ENCODE measurements at places on chromosomes 6 and 20.

GRCh38 chr6:79650950-79651349, 19.8 kb downstream of the SH3BGRL2 start:
- DNase-seq, result no peak

GRCh38 chr6:134398453-134398852, 80.5 kb upstream of the SGK1 start:
- no peak for DNase-seq

- DNase-seq, result no peak
Observed at GRCh38 chr6:21360336-21360735, 233.2 kb upstream of the SOX4 start.

DNA sequence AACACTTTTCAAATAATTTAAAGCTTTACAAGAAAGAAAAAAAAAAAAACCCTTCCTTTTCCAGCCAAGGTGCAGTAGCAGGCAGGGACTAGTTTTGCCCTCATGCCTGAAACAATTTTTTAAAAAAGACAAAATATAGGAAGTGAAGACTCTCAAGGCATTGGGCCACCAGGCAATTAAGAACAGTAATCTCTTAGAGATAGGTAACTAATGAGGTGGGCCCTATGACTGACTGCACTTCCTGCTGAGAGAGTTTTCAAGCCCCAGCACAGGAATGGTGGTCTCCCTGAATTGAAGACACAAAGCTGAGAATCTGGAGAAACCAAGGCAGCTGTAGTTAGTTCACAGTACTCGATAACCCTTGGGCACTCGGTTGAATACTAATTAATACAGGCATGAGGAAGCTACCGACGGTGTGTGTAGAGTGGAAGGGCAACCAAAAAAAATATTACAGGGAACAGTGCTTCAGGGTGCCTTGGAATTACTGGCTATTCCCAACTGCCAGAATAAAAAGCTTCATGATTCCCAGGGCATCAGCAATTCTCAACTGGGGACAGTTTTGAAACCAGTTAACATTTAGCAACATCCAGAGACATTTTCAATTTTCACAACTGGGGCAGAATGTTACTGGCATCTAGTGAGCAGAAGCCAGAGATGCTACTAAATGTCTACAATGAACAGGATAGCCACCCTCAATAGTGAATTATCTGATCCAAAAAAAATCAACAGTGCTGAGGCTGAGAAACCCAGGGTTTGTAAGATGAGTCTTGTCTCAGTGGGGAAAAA, 36.0 kb upstream of the PLN start:
- DNase-seq, result no peak

- DNase-seq, result no peak
Observed at GRCh38 chr20:58715391-58715800, 22.8 kb downstream of the NPEPL1 start.

GRCh38 chr20:58017231-58017969, 211.1 kb downstream of the ANKRD60 start:
- peak; percentile 75 for DNase-seq

GRCh38 chr20:2659547-2659946, 4.5 kb downstream of the IDH3B start:
- DNase-seq, result no peak

DNA sequence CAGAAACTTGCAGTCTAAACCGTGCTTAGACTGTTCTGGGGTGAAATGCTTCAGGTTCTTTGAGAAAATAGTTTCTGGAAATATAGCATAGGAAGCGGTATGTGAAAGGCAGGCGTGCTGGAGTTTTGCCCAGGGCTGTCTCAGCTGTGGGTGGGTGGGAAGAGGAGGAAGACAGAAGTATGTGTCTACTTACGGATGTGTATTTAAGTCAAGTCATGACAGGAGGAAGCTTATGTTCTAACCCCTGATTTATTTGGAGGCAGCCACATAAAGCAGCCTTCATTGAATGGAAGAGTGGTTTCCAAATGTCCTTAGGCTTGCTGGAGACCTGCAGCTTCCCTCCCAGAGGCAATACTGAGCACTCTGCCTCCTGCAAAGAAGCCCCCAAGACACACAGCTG, 345.8 kb upstream of the PRND start:
- DNase-seq, result no peak

DNA sequence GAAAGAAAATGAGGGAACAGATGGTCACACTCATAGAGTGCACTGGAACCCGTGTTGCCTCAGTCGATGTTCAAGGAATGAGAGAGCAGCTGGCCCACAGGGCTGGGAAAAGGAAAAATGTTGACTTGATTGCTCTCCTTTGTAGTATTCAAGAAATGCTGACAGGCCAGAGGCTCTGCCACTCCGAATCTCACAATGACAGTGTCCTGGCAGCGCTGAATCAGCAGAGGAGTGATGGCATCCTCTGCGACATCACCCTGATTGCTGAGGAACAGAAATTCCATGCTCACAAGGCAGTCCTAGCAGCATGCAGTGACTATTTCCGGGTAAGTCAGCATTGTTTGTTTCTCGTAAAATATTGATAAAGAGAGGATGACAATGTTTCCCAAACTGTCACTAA, 51.3 kb downstream of the KLHL32 start:
- DNase-seq, result no peak

DNA sequence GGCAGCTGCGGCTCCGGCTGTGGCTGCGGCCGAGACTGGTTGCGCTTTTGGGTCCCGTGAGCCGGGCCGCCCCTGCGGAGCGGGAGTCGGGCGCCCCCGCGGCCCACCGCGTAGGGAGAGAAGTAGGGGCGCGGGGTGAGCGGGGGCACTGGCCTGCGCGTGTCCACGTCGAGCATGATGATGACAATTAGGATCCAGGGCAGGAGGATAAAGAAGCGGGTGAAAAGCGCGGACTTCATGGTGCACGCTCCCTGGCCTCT, 739 bp downstream of the B3GAT2 start:
- no peak for DNase-seq

DNA sequence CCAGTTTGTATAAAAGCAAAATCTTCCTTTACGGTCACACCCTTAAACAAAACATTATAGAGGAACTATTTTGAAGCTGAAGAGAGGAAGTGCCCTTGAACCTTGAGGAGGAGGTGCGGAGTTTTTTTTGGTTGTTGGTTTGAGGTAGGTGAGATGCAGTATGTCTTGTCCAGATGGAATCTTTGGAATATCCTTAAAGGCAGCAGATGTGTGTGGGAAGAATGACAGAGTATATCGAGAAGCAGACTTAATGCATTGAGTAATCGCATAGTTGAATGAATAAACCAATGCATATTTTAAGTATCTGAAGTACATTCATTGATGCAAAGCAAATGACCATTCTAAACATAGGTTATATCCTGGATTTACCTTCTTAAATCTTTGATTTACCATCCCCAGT, 49.9 kb downstream of the AIG1 start:
- no peak for DNase-seq

DNA sequence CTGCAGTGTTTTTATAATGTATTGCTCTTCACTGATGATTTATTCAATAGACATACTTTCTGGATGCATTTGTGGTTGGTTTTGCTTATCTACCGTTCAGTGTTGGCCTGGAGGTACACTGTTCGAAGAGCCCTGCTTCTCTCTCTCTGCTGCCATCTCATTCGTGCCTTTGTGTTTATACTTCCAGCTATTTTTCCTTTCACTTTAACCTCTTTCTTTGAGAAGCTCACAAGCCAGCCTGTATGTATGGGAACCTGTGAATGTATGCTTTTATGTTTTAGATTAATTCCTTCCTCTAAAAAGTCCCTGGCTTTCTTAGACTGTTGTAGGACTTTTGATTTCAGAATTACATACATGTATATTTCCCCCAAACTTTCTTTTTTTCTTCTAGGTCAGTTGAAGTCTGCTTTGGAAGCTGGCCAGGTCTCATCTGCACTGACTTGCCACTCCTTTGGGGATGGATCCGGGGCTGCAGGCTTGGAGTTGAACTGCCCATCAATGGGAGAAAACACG, 83.0 kb downstream of the SCAND1 start:
- DNase-seq, result no peak
